BJ (cell line): ENCODE measurements at places on chromosomes 1 and 21. TPM values are rescaled to one million over a fixed set of nuclear protein-coding genes. Genes with fewer than 3 reads are reported as not detected.

Gene SLC6A17
- 0.85 and 1.6 TPM in 2 replicates for polyA plus RNA-seq

Gene SPATA1
- 0.32 and 0.69 TPM in 2 replicates for polyA plus RNA-seq

Gene SLC25A34
- 0.54 and 0.70 TPM in 2 replicates for polyA plus RNA-seq

Gene CFHR1
- polyA plus RNA-seq, result 0.26 and 0.33 TPM in 2 replicates

Gene PROX1
- 0.02 and 0.11 TPM in 2 replicates for polyA plus RNA-seq

Gene MMEL1
- 0.17 TPM in 1 of 2 replicates, not detected in the other for polyA plus RNA-seq

Gene OR2M3
- polyA plus RNA-seq, result not detected in 2 replicates

Gene KRTAP19-3
- polyA plus RNA-seq, result not detected in 2 replicates

Gene COL18A1
- 50.5 and 99.7 TPM in 2 replicates for polyA plus RNA-seq

Gene PTAFR
- polyA plus RNA-seq, result 0.10 and 0.20 TPM in 2 replicates

Gene RCSD1
- not detected in 2 replicates for polyA plus RNA-seq

Gene ITLN2
- not detected in 2 replicates for polyA plus RNA-seq

DNA sequence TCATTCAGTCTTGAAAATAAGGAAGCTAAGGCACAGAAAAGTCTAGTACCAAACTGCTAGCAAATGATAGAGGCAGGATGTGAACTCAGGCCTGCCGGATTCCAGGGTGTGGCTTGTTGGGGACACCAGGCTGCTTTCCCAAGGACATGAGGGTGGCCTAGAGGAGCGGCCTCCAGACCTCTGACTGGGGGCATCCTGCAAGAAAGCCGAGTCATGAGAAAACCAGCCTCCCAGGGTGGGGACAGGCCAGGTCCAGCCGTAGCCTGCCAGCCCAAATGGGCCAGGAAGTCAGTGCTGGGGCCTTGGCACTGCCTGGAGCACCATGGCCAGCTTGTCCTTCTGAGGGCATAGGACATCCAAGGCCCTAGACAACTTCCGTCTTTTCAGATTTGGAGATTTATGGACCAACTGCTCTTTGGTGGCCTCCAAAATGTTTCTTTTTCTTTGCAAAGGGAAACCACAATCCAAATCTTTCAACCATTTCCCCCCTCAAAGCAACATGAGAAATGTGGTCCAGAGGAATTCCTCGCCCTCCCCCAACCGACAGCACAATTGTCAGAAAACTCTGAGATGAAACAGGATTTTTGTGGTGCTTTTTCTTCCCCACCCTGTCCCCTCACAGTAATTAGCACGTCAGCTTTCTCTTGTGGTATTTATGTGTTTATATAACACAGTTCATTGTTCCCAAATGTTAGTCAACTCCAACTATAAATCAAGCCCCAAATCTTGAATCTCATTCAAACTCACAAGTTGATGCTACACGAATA is 212.3 kb downstream of the KAZN start:
- no peak for DNase-seq

- peak; percentile 97 for DNase-seq
Observed at GRCh38 chr1:201625226-201625761, 86.4 kb downstream of the NAV1 start.

DNA sequence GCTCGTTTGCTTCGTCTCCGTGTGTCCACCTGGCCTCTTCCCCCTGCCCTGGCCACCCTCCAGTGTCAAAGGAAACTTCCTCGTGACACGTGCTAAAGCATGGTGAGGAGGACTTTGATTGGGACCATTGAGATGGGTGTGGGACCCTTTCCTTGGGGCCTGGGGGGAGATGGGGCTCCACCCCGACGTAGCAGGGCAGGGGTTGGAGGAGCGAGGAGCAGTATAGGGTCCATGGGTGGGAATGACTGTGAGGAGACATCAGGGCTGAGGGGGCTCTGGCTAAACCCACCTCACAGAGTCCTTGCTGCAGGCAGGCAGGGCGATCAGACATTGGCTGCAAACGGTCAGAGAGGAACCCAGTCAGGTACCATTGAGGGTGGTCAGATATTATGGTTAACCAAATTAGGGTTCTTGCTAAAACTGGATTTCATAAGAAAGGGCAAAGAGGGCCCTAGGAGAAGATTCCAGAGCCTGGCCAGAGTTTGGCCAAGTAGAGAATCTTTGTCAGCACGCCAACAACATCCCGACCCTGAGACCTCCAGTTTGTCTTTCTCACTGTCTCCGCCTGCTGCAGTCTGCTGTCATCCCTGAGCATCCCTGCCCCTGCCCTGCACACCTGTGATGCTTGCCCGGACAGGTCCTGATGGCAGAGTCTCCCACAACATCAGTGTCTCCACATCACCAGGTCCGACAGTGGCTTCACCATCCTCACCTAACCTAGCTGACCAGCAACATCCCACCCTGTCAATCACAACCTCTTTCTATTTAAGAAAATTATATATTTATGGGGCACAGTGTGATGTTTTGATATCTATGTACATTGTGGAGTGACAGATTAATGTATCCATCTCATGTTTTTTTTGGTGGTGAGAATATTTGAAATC is 8.0 kb downstream of the RNF187 start:
- DNase-seq, result no peak

DNA sequence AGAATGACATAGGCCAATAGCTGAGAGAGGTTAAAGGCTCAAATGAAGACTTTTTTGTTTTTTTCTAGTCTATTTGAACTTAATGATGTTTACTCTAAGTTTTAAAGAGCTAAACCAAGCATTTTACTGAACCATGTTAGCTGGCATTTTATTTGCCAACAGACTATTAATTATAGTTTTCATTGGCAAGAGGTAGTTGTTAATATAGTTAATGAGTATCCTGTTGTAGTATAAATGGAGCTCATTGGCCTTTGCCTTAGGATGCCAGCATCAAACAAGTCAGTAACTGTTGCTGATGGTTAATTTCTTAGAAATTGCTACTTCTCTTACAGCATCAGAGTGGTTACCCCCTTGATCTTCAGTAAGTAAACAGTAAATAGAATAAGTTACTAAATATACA is 339.0 kb upstream of the B3GALT2 start:
- DNase-seq, result no peak

DNA sequence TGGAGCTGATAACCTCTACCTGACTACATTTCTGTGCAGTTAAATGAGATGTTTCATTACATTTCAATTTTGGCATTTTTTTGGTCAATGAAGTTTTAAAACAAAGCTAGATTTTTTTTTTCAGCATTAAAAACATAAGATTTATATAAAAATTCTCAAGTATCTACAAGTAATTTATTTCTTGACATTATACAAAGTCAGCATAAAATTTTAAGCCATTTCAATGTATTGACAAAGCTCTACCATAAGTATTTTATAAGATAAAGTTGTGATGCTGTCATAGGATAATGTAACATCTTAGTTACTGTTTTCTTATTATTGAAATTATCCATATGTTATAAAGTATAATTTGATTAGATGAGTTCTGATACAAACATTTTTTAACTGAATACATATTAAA is 351.6 kb downstream of the PTBP2 start:
- DNase-seq, result no peak

DNA sequence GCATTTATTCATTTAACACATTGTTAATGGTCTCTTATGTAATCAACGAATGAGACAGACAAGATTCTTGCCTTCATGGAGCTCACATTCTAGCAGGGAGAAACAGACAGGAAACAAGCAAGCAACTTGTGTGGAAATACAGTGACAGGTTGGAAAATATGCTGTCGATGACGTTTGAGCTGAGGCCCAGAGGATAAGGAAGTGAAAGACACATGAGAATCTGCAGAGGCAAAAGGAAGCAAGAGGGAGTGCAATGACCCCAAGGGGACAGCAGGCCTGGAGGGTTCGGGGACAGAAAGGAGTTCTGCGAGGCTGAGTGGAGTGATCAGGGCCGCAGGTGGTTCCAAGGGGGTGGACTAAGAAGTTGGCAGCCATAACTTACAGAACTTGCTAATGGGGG is 60.6 kb upstream of the AKT3 start:
- DNase-seq, result no peak

- DNase-seq, result no peak
Observed at GRCh38 chr1:11151826-11152612, 37.1 kb upstream of the ANGPTL7 start.

DNA sequence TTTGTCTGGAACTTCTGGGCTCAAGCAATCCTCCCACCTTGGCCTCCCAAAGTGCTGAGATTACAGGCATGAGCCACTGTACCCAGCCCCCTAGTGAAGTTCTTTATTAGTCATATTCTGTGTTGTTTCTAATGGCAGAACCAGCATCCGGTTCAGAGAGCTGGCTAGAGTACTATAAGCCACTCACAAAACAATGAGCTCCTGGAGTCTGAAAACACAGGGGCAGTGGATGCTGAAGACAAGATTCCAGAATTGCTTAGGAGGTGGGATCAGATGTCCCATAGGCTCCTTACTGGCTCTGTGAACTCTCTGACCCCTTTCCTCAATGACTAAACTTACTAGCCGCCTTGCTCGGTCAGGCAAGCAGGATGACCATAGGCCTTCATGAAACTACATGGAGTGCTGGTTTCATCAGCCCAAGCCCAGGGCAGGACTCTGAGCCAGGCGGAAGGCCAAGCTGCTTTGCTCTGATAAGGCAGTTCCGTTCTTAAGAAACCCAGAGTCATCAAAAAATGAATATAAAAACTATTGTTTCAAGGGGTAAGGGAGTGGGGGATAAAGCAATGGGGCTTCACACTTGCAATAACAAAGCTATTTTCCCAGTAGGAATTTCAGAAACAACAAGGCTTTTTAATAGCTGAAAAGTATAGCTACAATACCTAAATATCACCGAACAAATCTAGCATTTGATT is 8.1 kb downstream of the MTHFR start:
- DNase-seq, result no peak

DNA sequence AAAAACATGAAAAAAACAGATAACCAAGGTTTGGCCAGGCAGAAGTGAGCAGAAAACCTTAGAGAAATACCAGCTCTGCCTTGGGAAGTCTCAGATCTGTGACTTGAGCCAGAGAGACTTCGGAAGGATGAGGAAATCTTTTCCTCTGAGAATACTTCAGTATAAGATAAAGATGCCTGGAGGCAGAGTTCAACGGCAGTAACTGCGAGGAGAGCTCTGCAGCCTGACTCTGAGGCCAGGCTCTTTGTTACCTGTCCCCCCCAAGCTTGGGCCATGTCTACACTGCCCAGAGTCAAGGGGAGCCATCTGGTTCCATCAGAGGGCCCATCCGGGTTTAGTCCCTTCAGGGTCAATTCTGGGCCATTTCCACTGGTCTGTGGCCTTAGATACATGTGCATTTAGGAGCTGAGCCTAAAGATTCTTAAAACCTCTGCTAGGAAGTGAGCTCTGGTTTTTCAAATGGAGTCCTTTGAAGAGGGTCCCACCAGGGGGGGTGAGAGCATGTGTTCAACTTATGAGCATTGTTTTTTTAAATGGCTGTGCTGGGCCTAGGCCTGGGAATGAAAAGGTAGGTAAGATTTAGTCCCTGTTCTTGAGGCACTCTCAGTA is 8.7 kb downstream of the KIRREL1 start:
- no peak for DNase-seq

DNA sequence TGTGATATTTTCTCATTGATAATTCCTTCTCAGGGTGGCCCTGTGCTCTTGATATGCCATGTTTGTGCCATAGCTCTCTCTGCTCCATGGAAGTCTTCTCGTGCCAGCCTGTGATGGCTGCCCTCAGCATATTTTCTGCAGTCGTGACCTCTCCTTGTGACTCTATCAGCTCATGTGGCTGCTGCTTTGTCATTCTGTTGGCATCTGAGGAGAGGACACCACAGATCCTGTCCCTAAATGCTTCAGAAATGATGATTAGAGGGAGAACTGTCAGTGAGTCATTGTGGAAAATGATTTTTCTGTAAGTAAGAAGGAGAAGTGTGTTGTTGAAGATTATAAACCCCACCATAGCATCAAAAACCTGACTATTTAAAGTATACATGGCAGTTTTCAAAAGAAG is 286.0 kb downstream of the ADGRL2 start:
- peak; percentile 0 for DNase-seq

GRCh38 chr1:94327001-94327690 is 89.8 kb upstream of the ARHGAP29 start:
- DNase-seq, result no peak

- no peak for DNase-seq
Observed at GRCh38 chr1:243917863-243918565, 68.0 kb upstream of the AKT3 start.

- no peak for DNase-seq
Observed at GRCh38 chr1:220754918-220755295, 6.8 kb downstream of the MTARC2 start.

DNA sequence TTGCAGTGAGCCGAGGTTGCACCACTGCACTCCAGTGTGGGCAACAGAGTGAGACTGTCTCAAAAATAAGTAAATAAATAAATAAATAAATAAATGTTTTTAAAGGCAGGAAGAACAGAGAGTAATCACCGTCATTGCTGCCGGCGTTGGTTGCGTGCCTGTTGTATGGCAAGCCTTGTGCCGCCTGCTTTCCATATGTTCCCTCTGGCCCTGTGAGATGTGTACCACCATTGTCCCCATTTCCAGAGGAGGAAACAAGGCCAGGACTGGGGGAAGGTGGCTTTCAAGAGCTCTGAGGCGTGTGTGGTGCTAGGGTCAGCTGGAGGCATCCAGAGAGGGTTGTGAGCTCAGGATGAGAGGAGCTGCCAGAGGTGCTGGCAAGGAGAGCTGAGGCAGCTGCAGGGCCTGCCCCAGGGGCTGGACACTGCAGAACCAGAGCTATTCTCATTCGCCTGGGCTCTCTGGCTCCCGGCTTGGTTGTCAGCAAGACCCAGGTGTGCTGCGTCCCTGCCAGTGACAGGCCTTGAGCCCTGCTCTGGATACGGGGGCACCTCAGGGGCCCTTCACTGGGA is 5.2 kb upstream of the MARCKSL1 start:
- DNase-seq, result no peak

- DNase-seq, result peak; percentile 69
Observed at GRCh38 chr1:207040181-207040533, 7.6 kb upstream of the C1orf116 start.

- no peak for DNase-seq
Observed at GRCh38 chr1:12049616-12050015, 13.5 kb upstream of the TNFRSF8 start.

GRCh38 chr1:233386336-233386735 is 58.8 kb downstream of the MAP3K21 start:
- no peak for DNase-seq

DNA sequence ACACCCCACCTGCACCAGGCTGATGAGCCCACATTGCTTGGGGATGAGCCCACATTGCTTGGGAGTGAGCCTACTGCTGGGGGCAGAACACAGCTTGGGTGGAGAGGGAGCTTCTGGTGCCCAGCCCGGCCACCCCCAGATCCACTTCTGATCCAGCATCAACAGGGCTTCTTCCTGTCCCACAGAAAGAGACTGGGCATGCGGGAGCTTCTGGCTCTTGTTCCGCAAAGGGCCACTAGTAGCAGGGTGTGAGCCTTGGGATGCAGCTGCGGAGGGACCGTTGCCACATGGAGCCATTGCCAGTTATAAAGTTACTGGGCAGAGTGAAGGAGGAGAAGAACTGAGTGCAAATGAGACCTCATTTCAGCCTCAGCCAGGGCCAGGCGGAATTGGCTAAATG is 36.3 kb downstream of the PKP1 start:
- no peak for DNase-seq

DNA sequence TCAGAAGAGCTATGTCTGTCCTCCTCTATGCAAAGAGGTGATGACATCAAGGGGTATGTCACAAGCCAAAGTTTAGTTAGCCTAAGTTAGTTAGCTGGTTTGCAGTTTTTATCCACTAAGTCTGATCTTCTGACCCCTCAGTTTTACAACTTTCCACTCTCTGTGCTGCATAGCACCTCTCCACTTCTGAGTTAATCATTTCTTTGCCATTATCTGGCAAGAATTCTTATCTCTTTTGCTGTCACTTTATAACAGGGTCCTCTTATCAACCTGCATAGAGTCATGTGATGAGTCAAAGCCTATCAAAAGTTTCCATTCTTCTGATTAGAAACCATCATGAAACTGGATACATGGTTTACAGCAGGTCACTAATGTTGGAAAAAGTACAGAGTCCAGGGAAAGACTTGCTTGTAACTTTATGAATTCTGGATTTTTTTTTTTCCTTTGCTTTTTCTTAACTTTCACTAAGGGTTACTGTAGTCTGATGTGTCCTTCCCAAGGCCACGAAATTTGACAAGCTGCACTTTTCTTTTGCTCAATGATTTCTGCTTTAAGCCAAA is at the start of gene NR5A2:
NR5A2 (plus strand) TSS at position 447 of the 560 bp plus-strand sequence. CDS start 138 bp downstream, outside the sequence.
- no peak for DNase-seq
